ENCODE measurements at places on chromosomes 5 and 9.

DNA sequence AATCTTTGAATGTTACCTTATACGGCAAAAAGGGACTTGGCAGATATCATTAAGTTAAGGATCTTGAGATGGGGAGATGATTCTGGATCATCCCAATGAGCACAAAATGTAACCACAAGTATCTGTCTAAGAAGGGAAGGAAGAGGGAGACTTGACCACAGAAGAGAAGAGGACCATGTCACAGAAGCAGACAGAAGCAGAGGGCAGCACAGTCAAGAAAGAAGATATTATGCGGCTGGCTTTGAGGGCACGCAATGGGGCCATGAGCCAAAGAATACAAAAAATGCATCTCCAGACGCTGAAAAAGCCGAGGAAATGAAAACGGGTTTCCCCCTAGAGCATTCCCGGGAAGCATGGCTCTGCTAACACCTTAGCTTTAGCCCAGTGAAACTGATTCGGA, 225.3 kb downstream of the NR2F1-AS1 start:
- DNase-seq: no peak

GRCh38 chr9:91191411-91192380, 170.0 kb downstream of the AUH start:
- DNase-seq: no peak

DNA sequence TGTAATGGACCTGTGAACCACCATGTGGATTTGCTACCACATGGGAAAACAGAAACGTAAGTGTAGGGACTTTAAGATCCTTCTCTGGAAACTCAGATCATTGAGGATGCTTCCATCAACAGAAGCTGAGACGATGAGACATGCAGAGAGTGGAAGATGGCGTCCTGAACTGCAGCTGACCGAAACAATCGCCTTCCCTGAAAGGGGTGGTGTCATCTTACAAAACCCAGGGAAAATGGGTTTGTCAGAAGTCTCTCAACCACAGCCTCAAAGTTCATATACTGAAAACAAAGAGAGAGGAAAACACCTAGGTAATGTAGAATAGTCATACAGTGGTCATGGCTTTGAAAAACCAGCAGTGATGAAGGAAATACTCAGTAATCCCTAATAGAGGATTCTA, 6.6 kb upstream of the PTPN3 start:
- no peak for DNase-seq

DNA sequence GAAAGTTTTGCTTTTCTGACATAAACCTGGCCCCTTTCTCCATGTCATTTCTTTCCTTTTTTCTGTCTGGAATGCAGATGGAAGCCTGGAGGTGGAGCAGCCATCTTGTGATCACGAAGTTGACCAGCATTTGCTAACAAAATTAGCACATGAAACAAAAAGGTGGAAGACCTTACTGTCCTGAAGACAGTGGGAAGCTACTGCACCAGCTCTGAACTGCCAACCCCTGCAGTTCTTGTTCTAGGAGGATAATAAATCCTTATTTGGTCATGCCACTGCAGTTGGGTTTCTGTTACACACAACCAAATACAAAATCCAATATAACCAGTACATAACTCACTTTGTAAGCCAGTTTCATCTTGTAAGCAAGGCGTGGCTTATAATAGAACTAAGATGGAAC, 249.4 kb upstream of the TBCA start:
- DNase-seq: no peak

DNA sequence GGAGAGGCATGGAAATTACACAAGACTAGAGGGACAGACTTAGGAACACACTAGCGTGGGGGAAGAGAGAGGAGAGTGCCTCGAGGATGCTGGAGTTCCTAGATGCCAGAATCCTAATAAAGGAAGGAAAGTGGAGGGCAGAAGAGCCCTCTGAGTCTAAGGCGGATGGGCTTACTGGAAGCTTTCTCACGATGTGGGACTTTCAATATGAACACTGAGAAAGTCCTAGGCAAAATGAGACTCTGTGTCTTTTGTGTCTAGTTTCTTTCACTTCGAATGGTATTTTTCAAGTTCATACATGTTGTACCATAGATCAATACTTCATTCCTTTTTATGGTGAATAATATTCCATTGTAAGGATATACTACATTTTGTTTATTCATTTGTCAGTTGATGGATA, 239.4 kb downstream of the NSG2 start:
- DNase-seq: no peak

DNA sequence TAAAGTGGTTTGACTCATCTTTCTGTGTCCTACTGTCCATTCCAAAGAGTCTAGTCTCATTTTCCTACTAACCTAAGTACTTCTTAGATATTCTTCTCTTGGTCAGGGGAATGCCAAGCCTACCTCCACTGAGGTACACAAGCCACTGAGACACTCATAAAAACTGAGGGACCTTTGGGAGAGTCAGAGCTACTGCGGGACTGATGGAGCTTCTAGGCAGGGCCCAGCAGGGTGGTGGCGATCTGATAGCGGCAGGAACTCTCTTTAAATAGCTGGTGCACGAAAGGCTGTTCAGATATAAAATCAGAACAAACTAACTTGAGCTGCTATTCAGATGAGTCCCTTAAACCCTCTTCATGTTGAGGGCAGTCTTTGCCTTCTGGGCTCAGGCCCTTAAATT, 14.7 kb downstream of the NUP214 start:
- DNase-seq: no peak

DNA sequence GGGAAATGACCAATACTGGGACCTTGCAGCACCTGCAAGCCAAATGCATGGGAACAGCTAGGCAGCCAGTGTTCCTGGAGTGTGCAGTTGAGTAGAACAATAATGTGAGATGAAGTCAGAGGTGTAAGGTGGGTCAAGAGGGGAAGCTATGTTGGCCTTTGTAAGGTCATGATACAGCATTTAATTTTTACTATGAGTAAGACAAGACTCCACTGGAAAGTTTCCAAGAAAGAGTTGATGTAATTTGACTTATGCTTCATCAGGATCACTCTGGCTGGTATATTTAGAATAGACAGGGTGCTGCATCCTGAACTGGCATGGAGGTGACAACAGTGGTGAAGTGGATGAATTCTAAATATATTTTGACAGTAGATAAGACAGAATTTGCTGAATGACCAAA, 744.8 kb downstream of the KCTD16 start:
- no peak for DNase-seq

- DNase-seq: no peak
These were observed 10.3 kb upstream of the RGMB start for GRCh38 chr5:98763001-98763630.

DNA sequence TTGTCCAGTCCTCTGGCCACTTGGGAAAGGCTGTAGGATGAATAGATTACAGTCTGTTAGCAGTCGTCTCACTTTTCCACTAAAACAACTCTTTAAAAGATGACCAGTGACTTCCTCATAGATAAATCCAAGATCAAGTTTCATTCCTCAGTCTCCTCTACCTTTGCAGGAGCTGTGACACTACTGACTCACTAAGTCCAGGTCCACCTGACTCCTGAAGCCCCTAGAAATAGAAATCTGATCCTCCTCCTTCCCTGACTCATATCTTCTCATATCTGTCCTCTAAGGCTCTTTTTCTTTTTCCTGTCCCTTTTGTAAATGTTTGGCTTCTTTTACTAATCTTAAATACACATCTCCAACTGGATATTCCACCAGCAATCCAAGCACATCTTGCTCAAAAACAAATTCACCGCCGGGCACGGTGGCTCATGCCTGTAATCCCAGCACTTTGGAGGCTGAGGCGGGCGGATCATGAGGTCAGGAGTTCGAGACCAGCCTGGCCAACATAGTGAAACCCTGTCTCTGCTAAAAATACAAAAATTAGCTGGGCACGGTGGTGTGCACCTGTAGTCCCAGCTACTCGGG, 2.6 kb downstream of the CCDC125 start:
- DNase-seq: no peak

GRCh38 chr5:85967681-85968080, 650.1 kb upstream of the COX7C start:
- no peak for DNase-seq

DNA sequence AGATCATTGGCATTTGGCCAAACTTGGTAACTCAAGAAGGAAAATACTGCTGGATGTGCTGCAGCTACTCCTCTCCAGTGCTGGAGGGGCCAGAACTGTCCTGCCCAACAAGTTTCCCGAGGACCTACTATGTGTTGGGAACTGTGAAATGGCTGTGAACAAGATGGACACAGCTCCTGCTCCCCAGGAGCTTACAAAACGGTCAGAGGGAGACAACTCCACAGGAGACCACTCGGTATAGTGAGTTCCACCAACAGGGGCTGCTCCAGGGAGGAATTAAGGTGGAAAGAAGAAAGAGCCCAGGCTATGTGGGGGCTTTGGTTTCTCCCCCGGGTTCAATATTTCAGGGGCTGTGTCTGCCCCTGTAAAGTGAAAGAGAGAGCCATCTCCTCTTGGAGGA, 78.8 kb downstream of the GNA14 start:
- DNase-seq: no peak

DNA sequence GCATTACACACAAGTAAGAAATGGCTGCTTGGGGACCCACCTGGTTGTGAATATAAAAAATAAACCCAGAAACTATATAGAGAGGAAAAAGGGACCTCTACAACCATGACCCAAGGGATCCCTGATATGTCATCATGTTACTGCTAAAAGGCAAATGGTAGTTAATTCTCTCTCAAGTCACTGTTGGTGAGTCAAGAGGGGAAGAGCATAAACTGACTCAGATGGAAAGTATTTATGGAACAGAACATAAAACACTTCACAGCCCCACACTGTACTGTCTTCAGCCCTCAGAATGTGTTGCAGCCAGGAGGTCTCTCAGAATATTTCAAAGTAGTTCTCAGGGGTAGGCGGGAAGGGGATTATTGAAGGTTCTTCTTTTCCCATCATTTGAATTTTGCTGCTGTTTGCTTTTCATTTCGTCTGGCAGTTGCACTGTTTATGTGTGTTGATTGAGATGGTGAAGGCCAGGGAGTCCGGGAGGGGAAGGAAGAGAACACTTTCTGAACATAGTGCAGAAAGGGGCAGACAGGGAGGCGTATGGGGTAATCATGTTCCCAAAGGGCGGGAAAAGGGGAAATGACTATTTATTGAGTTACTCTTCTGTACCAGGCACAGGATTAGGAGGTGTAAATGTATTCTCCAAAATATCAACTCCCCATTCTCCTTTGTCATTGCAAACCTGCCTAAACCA, 85.5 kb downstream of the TEK start:
- DNase-seq: no peak

DNA sequence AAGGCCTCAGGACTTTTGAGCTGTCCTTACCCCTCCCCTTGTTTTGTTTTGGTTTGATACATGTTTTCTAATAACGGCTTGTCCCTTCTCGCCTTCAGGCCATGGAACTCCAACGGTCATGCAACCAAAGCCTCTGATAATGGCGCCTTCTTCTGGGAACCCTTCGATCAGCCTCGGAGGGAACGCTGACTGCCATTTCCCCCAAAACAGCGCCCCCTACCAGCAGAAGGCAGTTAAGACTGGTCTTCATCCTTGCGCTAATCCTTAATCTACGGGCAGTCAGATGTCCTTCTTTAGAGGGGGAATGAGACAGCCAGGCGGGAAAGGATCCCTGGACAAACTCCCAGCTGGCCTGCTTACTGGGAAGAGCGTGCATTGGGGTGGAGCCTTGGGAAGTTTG, 276.6 kb downstream of the ICE1 start:
- no peak for DNase-seq

- DNase-seq: no peak
These were observed 10.6 kb upstream of the ANGPTL2 start for GRCh38 chr9:127132921-127133647.

- DNase-seq: no peak
These were observed 29.9 kb downstream of the CSF2 start for GRCh38 chr5:132103332-132103951.

DNA sequence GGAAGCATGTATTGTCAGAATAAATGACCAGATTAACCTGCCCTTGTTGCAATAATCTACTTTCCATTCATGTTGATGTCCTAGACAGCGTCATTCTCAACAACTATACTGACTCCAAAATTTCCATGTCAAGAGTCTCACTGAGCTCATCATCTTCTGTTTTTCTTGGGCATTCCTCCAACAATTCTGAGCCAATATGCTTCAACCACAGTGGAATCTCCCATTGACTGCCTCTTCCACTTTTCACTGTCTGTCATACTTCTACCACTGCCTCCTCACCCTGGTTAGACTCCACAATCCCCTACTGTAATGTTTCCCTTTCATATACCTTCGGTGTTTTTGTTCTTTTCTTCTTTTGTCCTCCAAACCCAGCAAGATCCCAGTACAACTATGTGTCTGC, 162.8 kb downstream of the TLE1 start:
- no peak for DNase-seq

GRCh38 chr5:166369346-166369745, 1922.1 kb upstream of the WWC1 start:
- DNase-seq: no peak

GRCh38 chr9:79233542-79233941, 338.2 kb upstream of the TLE4 start:
- DNase-seq: no peak

- no peak for DNase-seq
These were observed 1.6 kb upstream of the SAR1B start for GRCh38 chr5:134634227-134634626.

GRCh38 chr5:140827704-140828361, at the start of gene PCDHA6:
Gene PCDHA6, plus strand, starts transcription at chr5:140827960. Its CDS starts 132 bp downstream, at chr5:140828092.
- DNase-seq: no peak

DNA sequence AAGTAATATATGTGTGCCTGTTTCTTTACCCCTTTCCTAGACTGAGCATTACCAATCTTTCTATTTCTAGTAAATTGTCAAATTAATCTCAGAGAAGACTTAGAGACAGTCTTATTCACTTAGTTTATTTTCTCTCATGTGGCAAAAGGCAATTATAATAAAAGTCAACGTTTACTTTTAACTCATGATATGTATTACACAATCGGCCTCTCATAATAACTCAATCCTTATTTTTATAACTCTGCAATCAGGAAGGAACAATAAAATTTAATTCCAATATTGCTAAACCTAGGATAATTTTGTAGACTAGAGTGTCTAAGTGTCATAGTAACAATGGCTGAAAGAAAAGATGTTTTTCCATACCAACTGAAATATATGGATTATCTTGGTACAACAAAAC, 214.6 kb downstream of the PDE4D start:
- DNase-seq: no peak

- no peak for DNase-seq
These were observed 94.1 kb upstream of the JAK2 start for GRCh38 chr9:4890929-4891328.

- no peak for DNase-seq
These were observed 447.9 kb downstream of the SPATA31D1 start for GRCh38 chr9:82436475-82436874.

DNA sequence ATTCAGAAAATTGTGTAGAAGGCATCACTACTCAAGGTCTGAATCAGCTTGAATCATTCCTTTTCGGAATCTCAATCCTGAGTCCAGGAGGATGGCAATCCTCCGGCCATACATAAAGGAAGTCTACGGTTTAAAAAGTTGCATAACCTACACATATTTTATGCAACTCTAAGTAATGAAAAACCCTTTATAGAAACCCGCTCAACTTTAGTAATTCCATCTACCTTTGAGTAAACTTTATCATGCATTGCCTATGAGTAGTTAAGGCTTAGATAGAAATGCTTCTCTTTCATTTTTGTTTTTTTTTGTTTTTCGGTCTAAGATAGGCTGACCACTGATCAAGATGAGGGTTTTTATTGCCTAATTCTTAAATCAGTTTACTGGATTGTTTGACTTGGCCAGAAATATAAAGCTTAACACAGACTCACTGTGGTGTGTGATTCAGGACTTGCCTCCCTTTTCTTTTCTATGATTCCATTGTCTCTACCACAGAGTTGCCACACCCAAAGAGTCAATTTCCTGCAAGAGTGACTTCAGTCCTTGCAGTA, 85.0 kb downstream of the LURAP1L start:
- no peak for DNase-seq
